ENCODE measurements at places on chromosomes 4 and X.

- DNase-seq = no peak
These were observed 67.4 kb upstream of the FAM47B start for GRCh38 chrX:34875204-34875603.

DNA sequence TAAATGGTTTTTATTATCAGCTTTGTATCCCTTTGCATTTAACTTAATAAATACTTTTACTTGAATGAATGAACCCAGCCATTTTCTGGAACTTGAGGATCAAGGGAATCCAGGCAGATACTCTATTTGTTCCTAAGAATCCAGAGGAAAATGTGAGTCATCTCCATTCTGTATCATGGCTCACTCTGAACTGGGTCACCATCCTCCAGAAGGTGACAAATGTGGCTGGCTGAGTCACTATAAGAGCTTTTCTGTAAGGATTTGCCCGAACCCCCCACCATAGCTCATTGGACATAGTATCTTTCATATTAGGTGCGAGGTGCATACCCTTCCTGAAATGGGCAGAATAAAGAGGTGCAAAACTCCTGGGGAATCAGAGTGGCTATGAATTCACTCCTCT, 25.8 kb downstream of the RTL9 start:
- DNase-seq = no peak

DNA sequence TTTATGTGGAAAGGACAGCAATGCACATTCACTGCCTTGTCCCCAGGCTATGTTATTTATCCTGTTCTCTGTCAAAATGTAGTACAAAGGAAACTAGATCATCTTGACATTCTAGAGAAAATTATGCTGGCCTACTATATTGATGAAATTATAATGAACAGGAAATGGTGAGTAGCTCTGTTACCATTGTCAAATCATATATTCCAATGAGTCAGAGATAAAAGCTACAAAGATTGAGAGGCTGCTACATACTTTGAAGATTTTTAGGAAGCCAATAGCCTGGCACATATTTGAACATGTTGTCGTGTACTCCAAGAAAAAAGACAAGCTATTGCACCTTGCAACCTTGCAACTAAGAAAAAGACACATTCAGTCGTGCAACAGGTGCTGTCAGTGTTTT, 52.7 kb upstream of the TET2 start:
- DNase-seq = no peak

DNA sequence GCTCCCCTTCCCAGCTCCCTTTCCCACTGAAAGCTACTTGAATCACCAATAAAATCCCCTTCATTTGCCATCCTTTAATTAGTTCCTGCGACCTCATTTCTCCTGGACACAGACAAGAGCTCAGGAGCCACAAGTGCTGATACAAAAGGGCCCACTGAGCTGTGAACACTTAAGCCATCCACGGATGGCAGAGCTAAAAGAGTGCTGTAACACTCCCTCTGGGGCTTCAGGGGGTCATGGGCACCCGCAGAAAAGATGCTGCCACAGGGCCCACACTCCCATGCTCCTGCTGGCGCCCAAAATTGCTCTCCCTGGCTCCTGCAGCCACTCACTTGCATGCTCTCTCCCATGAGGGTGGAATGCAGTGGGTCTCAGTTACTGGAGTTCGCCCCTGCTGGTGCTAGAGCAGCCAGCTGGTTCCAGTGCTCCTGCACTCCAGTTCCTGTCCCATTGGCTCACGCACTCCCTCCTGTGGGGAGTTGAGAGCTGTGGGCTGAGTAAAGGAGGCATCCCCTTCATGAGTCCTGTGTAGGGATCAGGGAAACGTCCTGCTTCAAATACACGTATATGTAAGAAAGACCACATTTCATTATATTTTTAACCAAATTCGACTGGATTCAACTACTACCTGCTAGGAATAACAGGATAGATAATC, 1291.0 kb downstream of the ARAP2 start:
- DNase-seq = no peak

- DNase-seq = no peak
These were observed 399 bp downstream of the AIFM1 start for GRCh38 chrX:130165181-130165702.

DNA sequence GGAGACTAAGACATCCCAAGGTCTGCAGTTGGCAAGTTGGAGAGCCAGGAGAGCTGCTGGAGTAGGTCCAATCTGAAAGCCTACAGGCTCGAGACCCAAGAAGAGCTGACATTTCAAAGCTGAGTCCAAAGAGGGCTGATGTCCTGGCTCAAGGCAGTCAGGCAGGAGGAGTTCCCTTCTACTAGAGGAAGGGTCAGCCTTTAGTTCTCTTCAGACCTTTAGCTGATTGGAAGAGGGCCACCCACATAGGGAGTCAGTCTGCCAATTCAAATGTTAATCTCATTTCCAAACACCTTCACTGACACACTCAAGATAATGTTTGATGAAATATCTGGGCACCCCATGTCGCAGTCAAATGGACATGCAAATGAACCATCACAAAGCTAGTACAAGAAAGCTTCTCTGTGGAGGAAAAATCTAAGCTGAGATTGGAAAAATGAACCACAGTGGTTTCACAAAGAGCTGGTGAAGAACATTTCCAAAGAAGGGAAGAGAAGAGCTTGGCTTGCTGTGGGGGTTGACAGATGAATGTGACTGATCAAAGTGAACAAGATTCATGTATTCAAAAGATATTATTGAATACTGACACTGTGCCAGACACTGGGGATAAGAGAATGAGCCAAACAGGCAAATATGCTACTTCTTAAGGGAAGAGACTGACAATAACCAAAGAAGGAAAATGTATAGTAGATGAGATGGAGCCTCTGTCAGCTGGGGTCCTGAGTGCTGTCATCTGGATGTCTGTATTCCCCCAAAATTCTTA, 61.2 kb downstream of the STK32B start:
- DNase-seq = no peak

DNA sequence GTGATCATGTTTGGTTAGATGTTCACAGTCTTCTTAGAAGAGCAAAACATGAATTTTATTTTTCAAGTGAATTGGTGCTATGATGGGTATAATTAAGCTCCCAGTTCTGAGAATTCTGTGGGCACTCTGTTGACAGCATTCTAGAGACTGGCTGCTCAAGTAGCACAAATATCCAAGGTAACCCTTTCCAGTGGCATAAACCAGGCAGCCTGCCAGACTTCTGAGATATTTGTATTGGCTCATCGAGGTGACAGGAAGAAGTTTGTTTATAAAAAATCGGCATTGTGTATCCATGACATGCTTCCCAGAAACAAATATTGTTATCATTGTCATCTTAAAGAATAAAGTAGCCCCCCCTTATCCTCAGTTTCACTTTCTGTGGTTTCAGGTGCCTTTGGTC, 28.3 kb downstream of the LANCL3 start:
- peak; percentile 18 for DNase-seq

DNA sequence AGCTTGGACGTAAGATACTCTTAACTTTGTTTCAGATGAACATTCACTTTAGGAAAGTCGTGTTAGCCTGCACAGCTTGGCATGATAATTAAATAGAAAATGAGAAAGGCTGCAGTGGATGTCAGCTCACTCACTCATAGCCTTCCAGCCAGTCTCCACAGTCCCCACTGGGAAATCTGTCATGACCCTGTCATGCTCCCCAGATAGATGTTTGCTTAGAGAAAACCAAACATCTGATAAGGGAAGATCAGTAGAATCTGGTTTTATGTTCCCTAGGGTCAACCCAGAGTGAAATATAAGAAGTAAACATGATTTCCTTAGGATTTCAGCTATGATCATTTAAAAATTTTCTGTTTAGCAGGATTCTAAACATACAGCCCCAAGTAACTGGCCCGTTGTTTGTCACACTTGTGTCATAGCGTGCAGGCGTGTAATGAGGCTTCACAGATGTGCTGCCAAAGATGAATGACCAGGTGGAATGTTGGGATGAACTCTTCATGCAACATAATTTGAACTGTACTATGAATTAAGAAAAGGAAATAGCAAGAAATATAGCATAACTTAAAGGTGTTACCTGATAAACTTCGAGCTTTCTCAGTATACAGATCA, 180.1 kb downstream of the BANK1 start:
- DNase-seq = no peak

- DNase-seq = no peak
These were observed 963.0 kb upstream of the PABPC4L start for GRCh38 chr4:135164601-135165000.

DNA sequence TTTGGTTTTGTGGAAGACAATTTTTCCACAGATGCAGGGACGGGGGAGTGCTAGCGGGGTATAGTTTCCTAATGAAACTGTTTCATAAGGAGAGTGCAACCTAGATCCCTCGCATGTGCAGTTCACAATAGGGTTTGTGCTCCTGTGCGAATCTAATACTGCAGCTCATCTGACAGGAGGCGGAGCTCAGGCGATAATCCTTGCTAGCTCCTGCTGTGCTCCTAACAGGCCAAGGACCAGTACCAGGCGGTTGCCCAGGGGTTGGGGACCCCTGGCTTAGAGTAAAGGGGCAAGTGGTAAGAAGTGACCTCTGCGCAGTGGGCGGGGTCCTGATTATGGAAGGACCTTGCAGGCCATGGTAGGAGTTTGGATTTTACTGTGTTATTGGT, 3.8 kb downstream of the SCML1 start:
- DNase-seq = no peak
